ENCODE measurements at places on chromosomes 3 and 15. TPM values are rescaled to one million over a fixed set of nuclear protein-coding genes. Genes with fewer than 3 reads are reported as not detected.

GRCh38 chr3:111923095-111923771 lies 55.6 kb upstream of the ABHD10 start:
- no peak for DNase-seq
- no peaks in the 10 kb centered on the region for H3K36me3 ChIP-seq
- H3K4me3 ChIP-seq = no peak overlapping the region
- no peak overlapping the region for H3K27ac ChIP-seq
- no peaks in the 10 kb centered on the region for H3K4me1 ChIP-seq

DNA sequence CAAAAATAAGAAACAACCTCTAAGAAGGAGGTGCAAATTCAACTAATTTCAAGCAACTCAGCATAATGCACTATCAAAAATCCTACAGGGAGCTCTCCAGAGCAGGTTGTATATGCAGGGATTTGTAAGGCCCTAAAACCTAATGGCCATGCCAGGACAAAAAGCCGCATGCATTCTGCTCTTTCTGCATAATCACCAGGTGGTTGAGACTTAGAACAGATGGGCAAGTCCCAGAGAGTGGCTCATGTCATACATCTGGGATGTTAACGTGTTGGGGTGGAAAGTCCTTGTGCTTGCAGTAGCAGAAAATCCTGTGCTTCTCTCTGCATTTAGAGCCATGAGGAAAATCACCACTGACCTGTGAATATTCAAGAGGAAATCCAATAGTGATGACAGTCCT lies 1002.9 kb downstream of the AGBL1 start:
- H3K4me3 ChIP-seq = no peak overlapping the region
- H3K27ac ChIP-seq = no peak overlapping the region
- H3K27me3 ChIP-seq = no peaks in the 10 kb centered on the region
- DNase-seq = no peak
- H3K4me1 ChIP-seq = no peaks in the 10 kb centered on the region

DNA sequence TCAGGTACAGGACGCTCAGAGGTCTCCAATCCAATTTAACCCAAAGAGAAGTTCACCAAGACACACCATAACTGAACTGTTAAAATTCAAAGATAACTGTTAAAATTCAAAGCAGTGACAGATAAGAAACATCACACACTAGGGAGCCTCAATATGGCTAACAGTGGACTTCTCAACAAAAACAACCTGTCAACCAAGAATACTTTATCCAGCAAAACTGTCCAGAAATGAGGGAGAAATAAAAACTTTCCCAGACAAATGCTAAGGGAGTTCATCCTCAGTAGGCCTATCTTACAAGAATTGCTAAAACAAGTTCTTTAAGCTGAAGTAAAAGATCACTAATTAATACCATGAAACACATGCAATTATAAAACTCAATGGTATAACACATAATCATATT lies 36.3 kb upstream of the MYLK start:
- no peak overlapping the region for H3K27ac ChIP-seq
- H3K27me3 ChIP-seq = no peaks in the 10 kb centered on the region
- DNase-seq = no peak
- no peaks in the 10 kb centered on the region for H3K4me1 ChIP-seq
- H3K36me3 ChIP-seq = peaks cover 71% of the 10 kb centered on the region
- no peak overlapping the region for H3K4me3 ChIP-seq

GRCh38 chr15:74777769-74778598 lies 3.9 kb upstream of the CSK start:
- H3K36me3 ChIP-seq = peaks cover 25% of the 10 kb centered on the region
- H3K4me3 ChIP-seq = peak overlapping the region; percentile 79
- H3K27me3 ChIP-seq = no peaks in the 10 kb centered on the region
- DNase-seq = no peak
- H3K4me1 ChIP-seq = peaks cover 71% of the 10 kb centered on the region

- H3K36me3 ChIP-seq = no peaks in the 10 kb centered on the region
- peaks cover 7% of the 10 kb centered on the region for H3K4me1 ChIP-seq
- no peak for DNase-seq
- no peak overlapping the region for H3K4me3 ChIP-seq
- H3K27me3 ChIP-seq = peaks cover 61% of the 10 kb centered on the region
- H3K27ac ChIP-seq = no peak overlapping the region
Observed at GRCh38 chr15:100891307-100892012, 11.8 kb downstream of the ALDH1A3 start.

RPN1 gene
- 149 TPM for total RNA-seq

MBD4 gene
- total RNA-seq = 51.1 TPM

CGGBP1 gene
- 75.4 TPM for total RNA-seq
